ENCODE measurements at places on chromosomes 1 and 21.

DNA sequence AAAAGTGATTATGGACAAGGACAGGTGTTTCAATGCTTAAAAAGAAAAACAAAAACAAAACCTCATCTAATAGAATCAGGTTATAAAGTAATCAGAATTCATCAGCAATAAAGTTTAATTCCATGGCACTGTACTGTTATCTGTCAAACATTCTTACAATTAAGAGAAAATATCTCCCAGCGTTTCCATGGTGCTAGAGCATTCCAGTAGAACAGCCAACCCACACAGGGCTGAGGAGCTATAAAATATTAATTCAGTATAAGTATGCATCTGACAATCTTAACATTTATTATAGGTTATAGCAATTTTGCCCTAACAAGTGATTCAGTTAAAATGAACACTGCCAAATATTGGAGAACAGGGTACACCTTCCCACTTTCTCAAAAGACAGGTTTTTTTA is 128.7 kb upstream of the DEPDC1 start:
- no peak for DNase-seq

- no peak for DNase-seq
Observed at GRCh38 chr1:110319332-110320167, 19.6 kb upstream of the RBM15 start.

- DNase-seq = no peak
Observed at GRCh38 chr1:17135530-17135929, 16.3 kb upstream of the PADI2 start.

DNA sequence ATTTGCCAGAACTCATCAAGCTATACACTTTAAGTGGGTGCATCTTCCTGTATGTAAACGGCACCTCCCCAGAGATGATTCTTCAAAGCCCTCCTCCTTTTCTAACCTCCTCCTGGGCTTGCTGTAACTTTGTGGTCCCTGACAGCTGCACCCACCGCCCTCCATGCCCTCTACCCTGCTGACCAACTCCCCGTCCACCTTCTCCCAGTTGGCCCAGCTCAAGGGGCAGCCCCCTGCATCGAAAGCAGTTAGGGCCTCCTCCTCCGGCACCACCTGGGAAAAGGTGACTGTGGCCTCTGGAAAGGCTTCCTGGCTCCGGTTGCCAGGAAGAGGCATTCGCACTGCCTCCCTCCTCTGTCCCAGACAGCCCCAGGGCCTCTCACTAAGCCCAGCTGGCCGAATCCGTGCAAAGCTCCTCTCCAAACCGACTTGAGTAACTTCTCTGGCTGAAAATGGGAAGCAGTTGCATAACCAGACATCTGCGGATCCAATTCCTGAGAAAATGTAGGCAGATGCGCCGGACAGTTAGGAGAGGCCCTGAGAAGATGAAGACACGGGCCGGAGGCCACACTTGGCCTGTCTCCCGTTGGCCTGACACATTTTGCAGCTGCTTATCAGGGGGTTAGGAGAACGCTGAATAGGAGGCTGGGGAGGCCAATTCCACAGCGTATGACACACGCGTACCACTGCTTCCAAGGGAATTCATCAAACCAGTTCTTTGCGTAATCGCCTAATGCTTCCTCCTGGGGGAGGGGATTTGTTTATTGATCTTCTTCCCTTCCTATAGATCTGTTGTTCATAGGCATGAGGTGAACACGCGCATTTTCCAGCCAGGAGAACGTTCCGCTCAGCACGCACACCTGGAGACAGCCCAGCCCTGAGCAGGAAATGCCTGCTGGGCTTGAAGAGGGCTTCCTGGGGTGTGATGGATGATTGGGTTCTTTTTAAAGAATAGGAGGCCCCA is 48.7 kb upstream of the COL6A2 start:
- DNase-seq = peak; percentile 89

GRCh38 chr1:43237121-43237520 is 32.7 kb upstream of the TMEM125 start:
- DNase-seq = no peak

GRCh38 chr1:231642618-231643017 is 16.0 kb downstream of the DISC1 start:
- no peak for DNase-seq

DNA sequence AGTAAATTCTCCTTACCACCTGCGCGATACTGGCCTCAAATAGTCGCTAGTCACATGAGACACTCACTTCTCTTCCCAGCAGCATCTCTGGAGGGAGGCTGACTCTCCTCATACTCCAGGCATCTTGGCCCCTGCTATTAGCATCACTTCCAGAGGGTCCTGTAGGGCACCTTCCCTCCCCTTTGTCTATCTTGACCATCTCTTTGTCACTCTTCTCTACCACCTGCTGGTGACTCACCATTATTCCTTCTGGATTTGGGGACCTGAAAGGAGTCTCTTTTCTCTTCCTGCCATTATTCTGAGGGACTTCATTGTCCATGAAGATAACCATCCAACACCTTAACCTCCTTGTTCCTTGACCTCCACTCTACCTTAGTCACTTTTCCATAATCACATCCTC is 31.7 kb upstream of the GPR37L1 start:
- no peak for DNase-seq

- no peak for DNase-seq
Observed at GRCh38 chr1:173423291-173423690, 53.8 kb upstream of the PRDX6 start.

DNA sequence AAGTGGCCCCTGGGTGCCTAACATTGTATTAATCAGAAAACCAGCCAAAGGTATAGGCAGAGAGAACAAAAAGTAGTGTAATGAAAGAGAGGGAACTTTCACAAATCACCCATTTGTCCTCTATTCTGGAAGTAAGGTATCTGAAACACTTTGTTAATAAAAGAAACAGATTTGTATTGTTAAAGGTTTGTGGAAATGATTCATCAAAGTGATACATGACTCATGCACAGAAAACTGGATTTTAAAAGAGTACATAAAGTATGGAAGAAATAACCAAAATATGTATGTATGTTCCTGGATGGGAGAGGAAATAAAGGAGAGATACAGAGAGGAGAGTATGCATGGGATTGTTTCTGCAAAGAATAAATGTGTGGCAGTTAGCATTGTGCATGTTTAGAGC is 126.8 kb downstream of the RGS21 start:
- DNase-seq = no peak

- DNase-seq = no peak
Observed at GRCh38 chr1:67135354-67135753, 584 bp upstream of the C1orf141 start.

DNA sequence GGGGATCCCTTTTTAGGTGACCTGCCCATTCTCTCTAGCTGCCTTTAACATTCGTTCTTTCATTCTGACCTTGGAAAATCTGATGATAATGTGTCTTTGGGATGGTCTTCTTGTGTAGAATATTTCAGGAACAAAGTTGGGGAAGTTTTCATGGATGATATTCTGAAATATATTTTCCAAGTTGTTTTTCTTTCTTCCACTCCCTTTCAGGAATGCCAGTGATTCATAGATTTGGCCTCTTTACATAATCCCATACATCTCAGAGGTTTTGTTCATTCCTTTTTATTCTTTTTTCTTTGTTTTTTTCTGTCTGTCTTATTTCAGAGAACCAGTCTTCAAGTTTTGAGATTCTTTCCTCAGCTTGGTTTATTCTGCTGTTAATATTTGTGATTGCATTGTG is 13.9 kb upstream of the SCMH1 start:
- DNase-seq = no peak

DNA sequence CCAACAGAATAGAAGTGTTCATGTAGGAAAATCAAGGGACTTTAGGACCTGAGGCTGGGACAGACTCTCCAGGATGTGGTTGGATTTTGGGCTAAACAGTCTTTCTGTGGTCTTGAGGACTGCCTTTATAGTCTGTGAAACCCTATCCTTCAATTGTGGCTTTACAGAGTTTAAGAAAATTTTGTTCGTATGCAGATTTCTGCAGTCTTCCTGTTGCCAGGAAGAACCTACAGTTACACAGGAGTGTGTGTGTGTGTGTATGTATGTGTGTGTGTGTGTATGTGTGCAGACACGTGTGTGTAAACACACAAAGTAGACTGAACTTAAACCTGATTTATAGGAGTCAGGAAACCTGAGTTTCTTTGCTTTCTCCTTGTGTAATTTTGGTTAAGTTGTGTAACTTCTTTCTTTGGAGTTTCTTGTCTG is 22.8 kb downstream of the NEK7 start:
- DNase-seq = no peak

DNA sequence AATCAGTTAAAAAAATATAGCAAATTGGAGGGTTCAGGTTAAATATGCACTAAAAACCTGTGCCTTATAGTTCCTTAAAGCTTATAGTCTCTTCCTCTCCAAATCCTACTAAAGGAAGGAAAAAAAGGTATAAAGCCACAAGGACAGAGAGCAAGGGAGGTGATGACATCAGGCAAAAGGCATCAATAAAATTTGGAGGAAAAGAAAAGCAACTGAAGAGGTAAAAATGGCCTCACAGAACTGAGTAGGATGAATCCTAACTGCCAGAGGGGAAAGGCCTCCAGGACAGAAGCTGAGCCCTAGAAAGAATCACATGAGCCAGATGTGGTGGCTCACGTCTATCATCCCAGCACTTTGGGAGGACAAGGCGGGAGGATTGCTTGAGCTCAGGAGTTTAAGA is 8.1 kb downstream of the CCSAP start:
- no peak for DNase-seq

GRCh38 chr1:24886241-24886640 is 43.8 kb downstream of the RUNX3 start:
- no peak for DNase-seq

GRCh38 chr21:46394595-46395104 is 64.0 kb upstream of the DIP2A start:
- DNase-seq = no peak

DNA sequence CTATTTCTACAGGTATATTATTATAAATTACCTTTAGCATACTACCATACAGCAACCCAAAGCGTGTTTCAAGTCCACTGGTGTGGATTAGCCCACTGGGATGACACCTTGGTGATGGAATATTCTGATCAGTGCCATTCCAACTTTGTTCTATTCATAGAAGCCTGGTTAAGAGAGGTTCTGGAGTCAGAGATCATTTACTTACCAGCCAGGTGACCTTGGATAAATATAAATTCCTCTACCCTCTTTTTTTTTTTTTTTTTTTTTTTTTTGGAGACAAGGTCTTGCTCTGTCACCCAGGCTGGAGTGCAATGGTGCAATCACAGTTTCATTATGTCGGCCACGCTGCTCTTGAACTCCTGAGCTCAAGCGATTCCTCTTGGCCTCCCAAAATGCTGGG is at the start of gene SPATA45:
Gene SPATA45 (minus strand): TSS at position 101 of the 400 bp plus-strand sequence. CDS start 11,500 bp downstream, outside the sequence.
- no peak for DNase-seq

- no peak for DNase-seq
Observed at GRCh38 chr1:74003806-74004205, 194.2 kb downstream of the LRRIQ3 start.

GRCh38 chr1:153883223-153883622 is 39.5 kb downstream of the GATAD2B start:
- DNase-seq = no peak

DNA sequence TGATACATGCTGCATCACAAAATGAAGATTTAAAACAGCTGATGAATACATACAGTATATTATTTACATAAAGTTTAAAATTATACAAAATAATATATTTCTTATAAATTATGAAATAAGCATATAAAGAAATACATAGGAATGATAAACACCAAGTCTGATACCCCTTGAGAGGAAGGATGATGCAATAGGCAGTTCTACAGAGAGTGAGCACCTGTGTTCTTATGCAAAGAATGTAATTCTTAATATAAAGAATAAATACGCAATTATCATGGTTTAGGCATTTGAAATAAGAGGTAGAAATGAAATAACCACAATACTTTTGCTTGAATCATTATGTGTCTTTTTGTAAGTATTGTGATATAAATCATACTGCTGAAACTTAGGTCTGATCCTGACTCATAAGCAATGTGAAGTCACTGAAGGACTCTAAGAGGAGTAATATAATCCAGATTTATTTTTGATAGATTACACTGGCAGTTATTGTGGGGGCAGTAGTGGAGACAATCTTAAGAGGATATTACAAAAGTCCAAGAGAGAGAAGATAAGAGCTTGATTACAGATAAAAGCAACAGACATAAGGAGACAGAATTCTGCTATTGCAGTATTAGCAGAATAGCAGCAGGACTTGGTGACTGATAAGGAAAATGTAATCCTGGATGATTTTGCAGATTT is 39.0 kb downstream of the TTLL7 start:
- DNase-seq = no peak

- no peak for DNase-seq
Observed at GRCh38 chr1:62377043-62377562, 57.9 kb upstream of the KANK4 start.

DNA sequence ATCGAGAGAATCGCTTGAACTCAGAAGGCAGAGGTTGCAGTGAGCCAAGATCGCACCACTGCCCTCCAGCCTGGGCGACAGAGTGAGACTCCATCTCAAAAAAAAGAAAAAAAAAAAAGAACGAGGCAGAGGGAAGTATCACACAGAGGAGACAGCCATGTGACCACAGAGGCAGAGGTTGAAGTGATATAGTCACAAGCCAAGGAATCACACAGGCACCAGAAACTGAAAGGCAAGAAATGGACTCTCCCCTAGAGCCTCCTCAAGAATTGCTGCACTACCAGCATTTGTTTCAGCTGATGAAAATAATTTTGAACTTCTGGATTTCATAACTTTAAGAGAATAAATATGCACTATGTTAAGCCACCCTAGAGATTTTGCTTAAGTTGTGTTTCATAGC is 459.6 kb downstream of the PTPRC start:
- DNase-seq = no peak

DNA sequence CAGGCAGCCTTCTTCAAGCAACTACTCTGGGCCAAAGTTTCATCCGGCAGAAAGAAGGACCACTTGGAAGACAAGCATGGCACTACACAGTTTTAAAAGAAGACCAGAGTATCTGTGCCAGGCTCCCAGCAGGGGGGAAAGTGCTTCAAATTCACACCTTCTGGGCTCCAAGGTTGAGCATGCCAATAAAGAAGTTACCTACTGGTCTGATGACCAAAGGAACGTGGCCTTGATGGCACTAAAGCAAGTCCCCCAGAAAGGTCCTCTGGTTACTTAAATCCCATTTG is 73.5 kb downstream of the CD46 start:
- no peak for DNase-seq

GRCh38 chr1:6495041-6495441 is 3.6 kb upstream of the PLEKHG5 start:
- no peak for DNase-seq

- no peak for DNase-seq
Observed at GRCh38 chr1:153374071-153374470, 1.4 kb downstream of the S100A12 start.

DNA sequence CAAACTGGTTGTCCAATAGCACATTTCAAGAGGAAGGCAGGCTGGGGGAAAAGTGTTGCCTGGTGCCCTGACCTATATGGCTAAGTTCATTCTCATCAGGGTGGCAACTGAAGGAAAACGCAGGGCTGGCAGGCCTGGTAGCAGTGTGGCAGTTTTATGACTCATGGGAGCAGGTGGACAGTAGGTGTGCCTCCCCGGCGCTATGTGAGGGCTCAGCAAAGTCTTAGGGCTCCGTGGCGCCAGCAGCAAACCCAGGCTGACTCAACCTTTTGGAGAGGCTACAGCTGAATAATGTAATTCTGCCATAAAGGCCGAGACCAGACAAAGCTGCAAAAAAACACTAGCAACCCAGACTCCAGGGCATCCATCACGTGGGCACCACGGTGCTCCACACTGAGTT is 23.6 kb downstream of the GADD45A start:
- DNase-seq = no peak

- DNase-seq = peak; percentile 57
Observed at GRCh38 chr1:99264201-99265021, at the start of gene PLPPR4. Gene PLPPR4 (plus strand): TSS chr1:99264492. CDS start chr1:99264594, 102 bp downstream.

All from heart left ventricle (tissue), 16 donors.